Activated naive CD4-positive, alpha-beta T cell (primary cell): ENCODE measurements at places on chromosomes 11 and 22.

GRCh38 chr22:40251106-40251505 lies 73.4 kb downstream of the TNRC6B start:
- no peak for DNase-seq

GRCh38 chr11:120142441-120143100 lies 4.7 kb upstream of the TRIM29 start:
- DNase-seq, result no peak

- no peak for DNase-seq
These were observed 60.3 kb upstream of the CLNS1A start for GRCh38 chr11:77697865-77698264.

DNA sequence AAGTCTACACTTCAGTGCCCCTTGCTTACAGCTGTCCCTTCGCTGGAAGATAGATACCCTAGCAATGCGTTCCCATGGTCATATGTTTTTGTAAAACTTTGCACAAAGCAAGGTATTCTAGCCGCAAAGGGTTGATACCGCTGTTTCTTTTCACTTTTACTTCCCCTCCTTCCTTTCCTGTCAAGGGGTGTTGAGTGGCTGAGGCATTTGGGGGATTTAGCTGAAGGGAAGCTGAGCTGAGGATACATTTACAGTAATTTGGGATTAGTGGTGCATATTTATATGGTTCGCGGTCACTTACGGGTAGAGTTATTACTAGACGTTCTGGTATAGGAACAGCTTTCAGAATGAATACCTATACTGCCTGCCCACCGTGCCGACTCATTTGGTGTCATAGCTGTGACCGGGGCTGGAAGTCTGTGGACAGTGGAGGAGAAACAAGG lies 86.9 kb upstream of the WNT11 start:
- DNase-seq, result no peak

- DNase-seq, result no peak
These were observed 258.5 kb downstream of the FAM76B start for GRCh38 chr11:95531116-95531515.
